ENCODE measurements at places on chromosomes 1 and 21. TPM values are rescaled to one million over a fixed set of nuclear protein-coding genes. Genes with fewer than 3 reads are reported as not detected.

DNA sequence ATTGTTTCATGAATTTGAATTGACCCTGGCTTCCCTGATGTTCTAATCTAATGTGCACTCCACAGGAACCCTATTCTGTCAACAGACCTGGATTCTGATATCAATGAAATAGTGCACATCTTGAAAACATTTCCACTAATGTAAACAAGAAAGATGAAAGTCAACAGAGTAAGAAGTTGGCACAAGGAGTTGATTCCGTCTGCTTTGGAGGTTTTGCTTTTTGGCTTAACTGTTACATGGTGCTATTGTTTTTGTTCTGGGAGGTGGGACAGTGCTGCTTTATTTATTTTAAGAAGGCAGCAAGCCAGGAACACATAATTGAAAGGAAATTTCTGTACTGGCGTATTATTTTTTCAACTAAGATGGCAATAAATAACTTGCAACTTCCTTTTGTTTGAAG is 73.3 kb downstream of the LEPR start:
- no peak for DNase-seq

DNA sequence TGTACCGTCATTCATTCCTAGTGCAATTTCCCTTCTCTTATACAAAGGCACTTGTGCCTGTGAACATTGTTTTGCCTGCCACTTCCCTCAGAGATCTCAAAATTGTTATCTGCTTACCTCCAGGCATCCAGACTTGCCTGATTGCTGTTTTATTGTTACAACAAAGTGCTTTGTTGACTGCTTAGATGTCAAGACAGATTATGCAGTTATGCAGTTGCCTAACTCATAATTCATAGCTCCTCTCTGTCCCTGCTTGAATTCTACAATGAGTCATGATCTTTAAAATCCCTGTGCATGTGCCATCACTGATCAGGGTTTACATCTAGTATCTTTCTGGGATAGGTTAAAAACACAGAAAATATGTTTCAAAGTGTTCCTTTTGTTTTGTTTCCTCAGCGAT is 24.5 kb downstream of the CXADR start:
- no peak for DNase-seq

DNA sequence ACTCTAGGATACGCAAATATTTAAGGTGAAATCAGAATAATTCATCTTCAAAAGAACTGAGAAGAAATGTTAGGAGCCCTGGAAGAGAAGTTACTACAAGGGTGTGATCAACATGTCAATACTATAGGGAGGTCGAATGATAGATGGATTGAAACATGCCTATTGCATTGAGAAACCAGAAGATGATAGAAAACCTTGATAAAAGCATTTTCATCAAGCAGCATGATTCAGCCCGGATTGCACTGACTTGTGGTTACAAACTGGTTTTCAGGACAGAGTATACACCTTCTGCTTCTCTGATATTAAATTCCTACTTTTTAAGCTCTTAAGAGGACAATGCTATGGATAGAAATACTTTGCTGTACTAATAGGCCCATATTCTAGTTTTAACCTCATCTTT is 164.2 kb downstream of the FMN2 start:
- DNase-seq, result no peak

DNA sequence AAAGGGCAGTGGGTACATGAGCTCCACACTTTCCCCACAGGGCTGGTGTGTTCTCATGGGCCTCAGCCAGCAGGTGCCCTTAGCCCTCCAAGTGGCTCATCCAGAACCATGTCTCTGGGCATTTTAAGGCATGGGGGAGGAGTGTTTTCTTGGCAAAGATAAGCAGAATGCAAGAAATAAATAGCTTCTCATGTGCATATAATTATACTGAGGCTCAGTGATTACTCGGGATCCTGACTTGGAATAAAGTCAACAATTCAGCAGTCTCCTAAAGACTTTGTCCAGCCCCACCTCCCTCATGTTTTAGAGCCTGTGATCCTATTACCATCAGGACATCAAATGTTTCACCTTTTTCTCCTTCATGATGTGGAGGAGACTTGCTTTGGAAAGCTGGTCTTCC is 92.7 kb upstream of the COG2 start:
- DNase-seq, result no peak

GRCh38 chr1:58780836-58781452 is 2.9 kb downstream of the JUN start:
- no peak for DNase-seq

DNA sequence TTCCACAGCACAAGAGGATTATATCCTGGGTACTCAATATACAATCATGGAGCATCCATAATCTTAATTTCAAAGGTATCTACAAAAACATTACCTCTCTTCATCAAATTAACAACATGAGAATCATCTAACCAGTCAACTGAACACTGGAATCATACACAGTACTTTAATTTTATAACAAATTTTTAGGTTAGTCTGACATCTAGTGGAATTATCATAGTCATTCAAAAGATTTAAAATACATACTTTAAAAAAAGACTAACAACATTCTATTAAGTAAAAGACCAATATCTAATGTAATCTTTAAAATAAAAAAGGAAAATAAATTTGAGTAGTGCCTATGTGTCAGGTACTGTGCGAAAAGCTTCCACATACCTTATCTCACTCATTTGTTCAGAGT is 16.8 kb upstream of the SH3GLB1 start:
- DNase-seq, result no peak

GRCh38 chr1:150476754-150477153 is 10.5 kb upstream of the TARS2 start:
- DNase-seq, result no peak

- no peak for DNase-seq
These were observed 37.3 kb downstream of the KCNK2 start for GRCh38 chr1:215119719-215120365.

- no peak for DNase-seq
These were observed 81.6 kb upstream of the ACTL8 start for GRCh38 chr1:17673329-17674072.

DNA sequence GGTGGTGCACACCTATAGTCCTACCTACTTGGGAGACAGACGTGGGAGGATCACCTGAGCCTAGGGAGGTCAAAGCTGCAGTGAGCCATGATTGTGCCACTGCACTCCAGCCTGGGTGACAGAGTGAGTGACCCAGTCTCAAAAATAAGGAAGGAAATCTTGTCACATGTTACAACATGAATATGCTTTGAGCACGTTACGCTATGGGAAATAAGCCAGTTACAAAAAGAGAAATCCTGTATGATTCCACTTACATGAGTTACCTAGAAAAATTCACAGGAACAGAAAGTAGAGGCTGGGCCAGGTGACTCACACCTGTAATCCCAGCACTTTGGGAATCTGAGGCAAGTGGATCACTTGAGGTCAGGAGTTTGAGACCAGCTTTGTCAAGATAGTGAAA is 6.7 kb upstream of the PADI6 start:
- DNase-seq, result no peak

DNA sequence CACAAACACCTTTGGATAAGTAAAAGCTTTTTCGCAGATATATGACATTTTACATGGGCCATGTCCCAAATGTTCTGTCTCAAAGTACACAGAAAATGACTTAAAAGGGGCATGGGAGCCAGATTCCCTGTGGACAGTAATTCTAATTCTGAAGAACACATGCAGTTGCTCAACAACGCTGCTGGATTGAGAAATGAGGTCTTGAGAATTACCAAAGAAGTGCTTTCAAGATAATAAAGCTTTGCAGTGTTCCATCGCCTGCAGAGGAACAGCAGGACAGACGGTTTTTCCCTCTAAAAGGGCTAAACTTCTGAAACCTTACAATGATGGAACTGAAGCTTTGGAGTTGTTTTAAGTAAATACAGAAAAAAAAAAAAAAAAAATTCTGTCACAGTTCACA is 55.3 kb upstream of the HSPA13 start:
- DNase-seq, result no peak

DNA sequence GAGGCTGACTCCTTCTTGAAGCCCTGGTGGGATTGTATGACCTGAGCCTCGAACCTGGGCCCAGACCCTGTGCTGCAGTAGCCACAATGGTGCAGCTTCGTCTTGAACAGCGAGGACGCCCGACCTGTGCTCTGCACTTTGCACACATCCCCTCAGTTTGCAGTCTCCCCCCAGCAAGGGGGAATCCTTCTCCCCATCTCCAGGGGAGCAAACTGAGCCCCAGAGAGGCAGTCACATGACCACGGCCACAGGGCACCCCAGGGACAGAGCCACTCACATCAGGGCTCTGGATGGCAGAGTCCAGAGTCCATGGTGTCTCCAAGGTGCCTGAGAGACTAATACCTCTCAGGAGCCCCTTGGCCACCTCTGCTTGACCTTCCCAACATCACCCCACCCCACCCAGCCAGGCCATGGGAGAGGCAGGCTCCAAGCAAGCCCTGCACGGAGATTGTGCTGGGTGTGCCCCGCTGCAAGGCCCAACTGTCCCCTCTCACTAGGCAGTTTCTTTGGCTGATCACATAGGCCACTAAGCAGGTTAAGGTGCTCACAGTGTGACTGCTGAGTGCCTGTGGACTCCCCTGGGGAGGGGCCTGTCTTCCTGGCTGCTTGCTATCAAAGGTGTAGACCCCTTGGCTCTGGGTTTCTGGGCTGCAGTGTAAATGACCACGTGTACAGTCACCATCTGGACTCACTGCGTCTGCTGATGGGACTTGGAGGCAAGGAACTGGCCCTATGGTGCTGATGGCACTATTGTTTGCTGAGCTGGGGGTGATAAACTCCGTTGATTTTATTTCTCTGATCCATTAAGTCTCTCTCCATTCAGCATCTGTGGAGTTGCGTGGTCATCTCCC is 398.1 kb downstream of the MATN1 start:
- no peak for DNase-seq

DNA sequence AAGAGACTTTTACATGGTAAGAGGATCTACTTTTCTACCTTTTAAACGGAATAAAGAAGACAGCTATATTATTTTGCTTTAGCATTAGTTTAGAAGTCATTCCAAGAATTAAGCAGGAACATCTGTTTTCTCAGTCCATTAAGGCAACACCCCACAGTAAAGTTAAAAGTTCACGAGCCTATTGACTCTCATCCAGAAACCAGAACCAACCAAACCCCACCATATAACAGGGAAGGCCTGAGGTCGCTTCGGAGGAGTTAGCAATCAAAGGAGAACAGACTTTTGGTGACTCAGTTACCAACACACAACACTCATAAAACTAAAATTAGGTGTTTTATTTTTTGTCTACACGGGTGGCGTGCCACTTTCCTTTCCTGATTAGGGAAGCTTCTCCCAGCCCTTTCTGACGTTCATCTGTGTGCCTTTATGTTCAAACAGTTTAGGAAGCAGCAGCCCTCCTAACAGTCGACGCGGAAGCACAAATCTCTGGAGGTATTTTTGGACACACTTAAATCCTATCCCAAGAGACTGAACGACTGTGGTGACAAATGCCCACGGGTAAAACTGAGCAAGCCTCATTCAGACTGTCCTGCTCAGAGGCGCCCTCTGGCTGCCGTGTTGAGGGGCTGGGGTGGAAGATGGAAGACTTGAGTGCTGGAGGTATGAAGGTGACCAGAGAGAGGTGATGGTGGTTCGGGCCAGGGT is 8.6 kb upstream of the PLA2G2C start:
- peak; percentile 83 for DNase-seq

GRCh38 chr1:29462096-29462495 is 225.8 kb downstream of the PTPRU start:
- peak; percentile 46 for DNase-seq

DNA sequence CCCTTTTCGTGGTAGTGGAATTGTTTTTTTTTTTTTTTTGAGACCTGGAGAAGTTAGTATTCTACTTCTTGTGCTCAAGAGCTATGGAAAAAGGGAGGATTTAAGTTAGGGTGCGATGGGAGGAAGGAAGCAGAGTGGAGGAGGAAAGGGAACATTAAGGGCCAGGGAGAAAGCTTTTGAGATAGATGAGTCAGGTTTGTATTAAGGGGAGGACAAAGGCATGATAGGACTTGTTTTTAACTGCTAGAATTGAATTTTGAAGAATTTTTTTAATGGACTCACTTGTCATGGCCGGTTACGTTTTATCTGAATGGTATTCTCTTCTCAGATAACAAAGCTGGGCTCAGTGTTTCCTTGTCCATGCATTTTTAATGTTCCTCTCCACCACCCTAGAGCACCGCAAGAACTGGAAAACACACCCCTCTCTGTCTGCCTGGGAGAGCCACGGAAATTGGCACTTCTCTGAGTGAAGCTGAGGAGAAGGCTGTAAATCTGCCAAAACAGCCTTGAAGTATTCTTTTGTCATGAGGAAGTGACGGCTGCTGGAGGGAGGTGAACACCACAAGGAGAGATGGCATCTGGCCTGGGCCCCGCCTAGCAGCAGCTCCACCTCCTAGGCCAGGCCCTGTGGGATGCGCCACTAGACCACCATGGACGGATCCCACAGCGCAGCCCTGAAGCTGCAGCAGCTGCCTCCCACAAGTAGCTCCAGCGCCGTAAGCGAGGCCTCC is 3.5 kb downstream of the NIPAL3 start:
- DNase-seq, result no peak

DNA sequence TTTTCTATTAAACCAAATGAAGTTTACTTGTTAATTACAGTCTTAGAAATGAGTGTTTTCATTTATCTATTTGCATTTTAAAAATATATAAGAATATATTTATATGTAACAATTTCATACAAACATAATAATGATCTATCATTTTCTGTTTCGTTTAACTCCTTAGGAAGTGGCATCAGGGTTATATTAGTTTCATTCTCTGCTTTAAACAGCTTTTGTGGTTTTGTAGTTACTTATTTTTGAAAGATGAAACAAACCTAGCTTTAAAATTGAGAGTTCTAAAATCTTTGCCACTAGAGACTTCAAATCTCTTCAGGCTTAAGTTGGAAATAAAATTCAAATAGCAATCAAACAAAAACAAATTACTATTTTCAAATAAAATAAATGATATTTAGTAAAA is 2110.6 kb downstream of the MRPL39 start:
- no peak for DNase-seq

GRCh38 chr1:1622788-1623094 is 7.4 kb downstream of the MIB2 start:
- DNase-seq, result no peak

GRCh38 chr1:192967901-192968300 is 91.3 kb downstream of the UCHL5 start:
- no peak for DNase-seq

DNA sequence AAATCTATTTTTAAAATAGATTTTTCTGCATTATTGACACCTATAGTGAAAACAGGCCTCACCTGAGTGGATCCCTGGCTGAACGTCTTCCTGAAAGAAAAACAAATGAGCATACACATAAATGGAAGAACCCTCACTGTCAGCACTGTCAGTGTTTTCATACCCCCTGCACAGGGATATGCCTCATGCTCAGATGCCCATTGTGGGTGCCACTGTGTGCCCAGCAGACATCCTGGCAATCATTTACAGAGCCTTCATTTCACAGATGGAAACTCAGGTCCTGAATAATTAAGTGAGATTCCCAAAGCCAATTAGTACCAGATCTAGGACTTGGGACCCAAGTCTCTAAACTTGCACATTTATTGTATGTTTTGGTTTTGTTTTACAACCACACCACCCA is 19.9 kb downstream of the FCRL1 start:
- no peak for DNase-seq

GORAB gene
- 4.8 TPM for total RNA-seq

REN gene
- total RNA-seq, result not detected

SH2D1B gene
- total RNA-seq, result not detected

PPIAL4G gene
- not detected for total RNA-seq

FCRL3 gene
- not detected for total RNA-seq

ATXN7L2 gene
- 2.5 TPM for total RNA-seq

KRTAP13-2 gene
- total RNA-seq, result not detected

C1orf141 gene
- not detected for total RNA-seq

PGLYRP3 gene
- not detected for total RNA-seq

LCE3D gene
- total RNA-seq, result not detected
